Activated CD4-positive, alpha-beta T cell treated with anti-CD3 and anti-CD28 coated beads, Interleukin-2, amount 50 U/mL, for 1 hour (primary cell): ENCODE measurements at places on chromosomes 1 and 21.

DNA sequence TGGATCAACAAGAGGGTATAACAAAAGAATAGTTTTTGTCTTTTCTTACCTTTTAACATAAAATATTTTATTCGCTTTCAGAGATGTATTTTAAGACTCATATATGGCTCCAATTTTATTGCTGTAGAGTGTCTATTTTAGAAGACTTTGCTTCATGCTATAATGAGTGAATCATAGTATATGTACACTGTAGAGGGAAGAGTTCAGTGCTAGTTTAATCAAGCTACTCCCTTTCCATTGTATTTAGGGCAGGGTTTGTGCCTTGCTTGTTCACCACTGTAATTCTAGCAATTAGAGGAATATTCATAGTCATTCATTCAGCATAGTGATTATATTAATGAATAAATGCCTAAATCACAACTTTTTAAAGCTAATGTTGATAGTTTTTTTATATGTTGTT is 78.8 kb downstream of the CEP350 start:
- no peak for DNase-seq

DNA sequence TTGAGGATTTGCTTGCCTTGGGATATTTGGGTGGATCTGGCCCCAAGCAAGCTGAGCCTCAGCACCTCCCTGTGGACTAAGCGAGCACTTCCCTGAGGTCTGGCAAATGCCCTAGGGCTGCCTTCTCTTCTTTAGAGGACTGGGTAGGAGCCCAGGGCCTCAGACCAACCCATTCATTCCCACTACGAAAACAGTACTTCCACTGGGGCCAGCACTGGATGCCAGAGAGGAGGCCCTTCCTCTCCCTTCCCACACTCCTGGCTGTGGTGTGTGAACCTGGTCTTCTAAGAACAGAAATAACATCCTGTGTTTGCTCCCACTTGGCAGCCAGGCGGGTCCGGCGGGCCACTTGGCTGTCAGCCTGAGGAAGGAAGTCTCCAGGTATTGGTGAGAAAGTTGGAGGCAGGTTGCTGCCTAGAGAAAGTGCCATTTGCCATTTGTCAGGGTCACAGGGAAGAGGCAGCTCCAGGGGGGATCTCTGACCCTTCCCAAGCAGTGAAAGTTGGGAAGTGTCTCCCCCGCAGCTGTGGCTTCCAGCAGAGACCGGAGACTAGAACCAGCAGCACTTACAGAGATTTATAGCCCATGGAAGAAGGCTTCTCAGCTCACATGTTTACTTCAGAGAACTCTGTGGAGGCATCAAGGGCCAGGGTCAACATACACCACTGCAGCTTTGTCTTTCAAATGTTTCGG is 323.5 kb downstream of the SIPA1L2 start:
- no peak for DNase-seq

GRCh38 chr1:10594595-10595223 is 120.0 kb downstream of the PEX14 start:
- DNase-seq: no peak

GRCh38 chr1:106907795-106908194 is 148.7 kb upstream of the PRMT6 start:
- no peak for DNase-seq

DNA sequence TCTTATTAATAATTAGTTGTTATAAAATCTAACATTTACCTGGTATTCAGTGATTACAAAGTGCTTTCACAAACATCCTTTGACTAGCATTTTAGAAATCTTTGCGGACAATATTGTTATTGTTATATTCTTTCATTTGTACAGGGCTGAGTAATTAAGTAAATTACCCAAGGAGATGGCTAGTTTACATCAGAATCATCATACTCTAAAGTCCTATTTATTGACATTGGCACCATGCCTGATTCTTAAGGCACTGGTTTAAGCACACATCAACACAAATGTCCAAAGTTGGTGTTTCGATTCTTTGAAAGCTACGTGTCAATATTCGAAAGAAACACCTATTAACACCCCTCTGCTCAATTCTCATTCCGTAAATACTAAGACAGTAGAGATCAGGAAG is 424.6 kb upstream of the CHRM3 start:
- no peak for DNase-seq

DNA sequence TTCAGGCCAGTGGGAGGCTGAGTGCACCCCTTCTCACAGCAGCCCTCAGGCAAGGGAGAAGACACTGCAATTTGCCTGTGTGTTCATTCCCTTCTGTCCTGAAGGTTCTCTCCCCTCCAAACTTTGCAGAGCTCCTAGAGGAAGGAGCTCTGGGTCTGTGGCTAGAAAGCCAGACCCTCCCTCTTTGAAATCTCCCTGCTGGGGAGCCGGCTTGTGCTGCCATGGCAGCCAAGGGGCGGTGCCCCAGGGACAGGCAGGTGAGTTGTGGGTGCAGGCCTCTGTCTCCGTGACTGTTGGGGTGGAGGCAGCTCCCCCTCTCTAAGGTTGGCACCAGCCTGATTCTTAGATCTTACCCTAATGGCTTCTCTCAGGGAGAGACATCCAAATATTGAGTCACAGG is 53.0 kb downstream of the OLFML2B start:
- no peak for DNase-seq
